DMS 273 treated with DMSO at 0.1 percent for 48 hours (cell line): ENCODE measurements at places on chromosomes 12 and 14.

DNA sequence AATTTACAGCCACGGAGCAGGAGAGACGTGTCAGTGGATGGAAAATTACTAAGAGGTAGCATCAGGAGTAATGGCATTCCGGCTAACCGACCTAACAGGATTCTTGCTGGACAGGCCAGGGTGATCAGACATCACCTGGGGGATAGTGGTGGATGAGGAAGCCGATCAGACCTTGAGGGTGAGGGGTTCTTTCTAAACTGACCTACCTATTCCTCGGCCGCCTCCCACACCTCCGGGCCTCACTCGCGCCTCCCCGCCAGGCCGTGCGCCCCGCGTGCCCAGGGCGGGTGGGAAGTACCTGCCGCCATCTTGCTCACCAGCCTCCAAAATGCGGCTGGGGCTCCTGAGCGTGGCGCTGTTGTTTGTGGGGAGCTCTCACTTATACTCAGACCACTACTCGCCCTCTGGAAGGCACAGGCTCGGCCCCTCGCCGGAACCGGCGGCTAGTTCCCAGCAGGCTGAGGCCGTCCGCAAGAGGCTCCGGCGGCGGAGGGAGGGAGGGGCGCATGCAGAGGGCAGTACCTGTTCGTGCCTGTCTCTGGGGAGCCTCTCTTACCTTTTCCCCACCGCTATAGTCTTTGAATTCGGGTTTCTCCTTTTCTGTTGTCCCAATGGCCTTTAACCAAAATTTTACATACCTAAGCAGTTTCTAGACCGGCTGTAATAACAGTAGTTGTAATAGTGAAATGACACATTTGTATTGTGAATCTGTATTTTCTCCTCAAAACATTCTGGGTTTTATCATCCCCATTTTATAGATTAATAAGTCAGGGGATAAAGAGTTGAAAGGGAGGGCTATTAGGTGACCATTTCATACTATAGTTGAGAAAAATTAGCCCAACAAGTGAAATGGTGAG lies at the start of gene TMPRSS12:
Gene TMPRSS12 (plus strand): TSS at position 290 of the 857 bp plus-strand sequence. CDS start 39 bp downstream, at position 329.
- no peak for DNase-seq

- DNase-seq = no peak
Measured at GRCh38 chr12:92020983-92021665, 124.5 kb downstream of the BTG1 start.

- no peak for DNase-seq
Measured at GRCh38 chr14:54638135-54638446, 71.2 kb downstream of the SAMD4A start.

DNA sequence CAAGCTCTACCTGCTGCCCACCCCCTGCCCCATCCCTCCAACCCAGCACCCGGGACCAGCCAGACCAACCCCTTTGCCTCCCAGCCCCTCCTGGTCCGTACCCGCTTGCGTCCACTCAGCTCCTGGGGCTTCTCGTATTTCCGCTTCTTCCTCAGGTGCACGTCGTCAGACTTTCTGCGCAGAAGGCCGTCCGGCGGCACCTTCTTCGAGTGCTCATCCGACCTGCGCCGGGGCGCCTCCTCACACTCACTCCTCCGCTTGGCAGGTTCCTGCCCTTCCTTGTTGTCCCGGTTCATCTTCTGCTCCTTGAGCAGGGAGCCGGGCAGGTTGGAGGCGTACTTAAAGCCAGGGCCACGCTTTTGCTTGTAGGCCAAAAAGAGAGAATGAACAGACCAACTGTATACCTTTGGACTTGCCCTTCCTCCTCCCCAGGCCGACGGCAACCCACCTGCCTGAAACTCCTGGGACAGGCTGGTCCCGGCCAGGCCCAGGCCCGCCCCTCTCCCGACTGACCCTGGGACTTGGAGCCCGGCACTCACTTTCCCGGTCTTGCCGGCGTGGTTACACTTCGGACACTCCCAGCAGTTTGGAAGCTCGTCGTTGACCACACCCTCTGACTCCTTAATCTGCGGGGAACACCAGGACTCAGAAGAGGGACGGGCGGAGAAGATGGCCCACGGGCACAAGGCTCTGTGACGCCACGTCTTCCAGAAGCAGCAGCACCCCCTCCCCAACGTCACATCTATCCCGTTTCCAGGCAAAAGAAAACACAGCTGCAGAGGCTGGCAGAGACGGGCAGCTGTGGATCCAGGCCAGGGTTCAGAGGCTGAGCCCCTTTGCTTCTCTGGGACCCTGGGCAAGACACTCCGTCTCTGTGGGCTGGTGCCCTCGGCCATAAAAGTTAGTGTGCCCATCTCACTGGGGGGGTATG lies 44.3 kb downstream of the RNF34 start:
- DNase-seq = no peak

- no peak for DNase-seq
Measured at GRCh38 chr12:88957358-88957757, 377.1 kb upstream of the KITLG start.

DNA sequence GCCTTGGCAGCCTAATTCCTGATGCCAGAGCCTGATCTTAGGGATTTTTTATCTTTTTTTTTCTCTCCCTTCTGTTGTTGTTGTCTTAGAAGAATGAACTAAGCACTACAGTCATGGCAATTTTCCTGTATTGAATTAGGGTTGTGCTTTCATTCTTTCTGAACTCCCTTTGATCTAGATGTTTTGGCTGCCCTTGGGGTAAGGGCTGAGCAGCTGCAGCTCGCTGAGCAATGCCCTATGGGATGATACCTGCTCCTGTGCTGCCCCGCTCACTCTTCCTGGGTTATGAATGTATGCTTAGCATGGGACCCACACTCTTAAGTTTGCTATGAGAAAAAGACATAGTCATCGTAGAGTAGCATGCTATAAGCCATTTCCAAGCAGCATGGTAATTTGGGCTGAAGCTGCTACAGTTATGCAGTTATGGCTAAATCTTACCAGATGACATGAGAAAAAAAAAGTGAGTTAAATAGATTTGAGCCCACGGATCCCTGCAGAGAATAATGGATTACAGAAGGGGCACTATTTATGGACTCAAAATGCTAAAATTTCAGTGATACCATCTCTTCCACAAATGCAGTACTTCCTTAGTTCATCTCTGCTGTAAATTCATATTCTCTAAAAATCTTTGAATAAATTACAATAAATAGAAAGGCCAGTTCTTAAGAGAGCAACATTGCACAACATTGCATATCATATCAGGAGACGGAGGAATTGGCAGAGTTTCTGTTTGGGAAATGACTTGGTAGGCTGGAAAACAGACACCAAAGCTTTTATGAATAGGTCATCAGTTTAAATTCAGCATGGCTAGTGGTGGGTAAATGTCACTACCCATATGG lies 79.2 kb upstream of the PTHLH start:
- DNase-seq = peak; percentile 15
